ENCODE measurements at places on chromosomes 1 and 21.

GRCh38 chr1:201456499-201457309 is 12.3 kb downstream of the PHLDA3 start:
- DNase-seq = no peak

DNA sequence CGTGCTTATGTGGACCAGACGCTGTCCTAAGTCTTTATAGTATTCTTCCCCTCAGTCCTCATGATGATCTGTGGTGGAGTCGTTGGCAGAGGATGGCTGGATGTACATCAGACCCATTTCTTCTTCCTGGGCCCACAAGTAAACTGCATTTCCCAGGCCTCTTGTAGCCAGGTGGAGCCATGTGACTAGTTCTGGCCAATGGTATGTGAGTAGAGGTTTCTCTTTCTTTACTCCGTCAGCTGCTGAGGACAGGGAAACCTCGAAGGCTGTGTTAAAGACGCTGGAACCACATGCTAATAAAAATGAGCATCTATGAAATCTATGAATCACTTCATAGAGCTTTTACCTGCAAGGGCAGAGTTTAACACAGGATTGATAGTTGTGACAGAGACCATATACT is 18.7 kb upstream of the ZNF362 start:
- DNase-seq = no peak

GRCh38 chr1:29157269-29157601 is 24.5 kb downstream of the SRSF4 start:
- DNase-seq = no peak

- no peak for DNase-seq
Observed at GRCh38 chr1:54227091-54227602, 27.2 kb downstream of the MRPL37 start.

DNA sequence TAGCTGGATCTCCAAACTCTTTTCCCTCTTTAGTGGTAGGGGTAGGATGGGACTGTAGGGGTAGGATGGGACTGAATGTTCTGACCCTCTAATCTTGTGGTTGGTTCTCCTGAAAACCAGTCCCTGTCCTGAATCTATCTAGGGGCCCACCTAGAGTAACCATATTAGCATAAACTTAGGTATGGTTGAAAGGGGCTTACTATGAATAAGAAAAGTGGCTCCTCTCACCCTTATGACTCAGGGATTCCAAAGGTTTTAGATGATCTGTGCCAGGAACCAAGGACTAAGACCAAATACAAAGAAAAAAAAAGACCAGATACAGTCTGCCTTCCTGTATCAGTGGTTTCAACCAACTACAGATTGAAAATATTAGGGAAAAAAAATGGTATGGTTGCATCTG is 28.9 kb downstream of the RNF2 start:
- no peak for DNase-seq

DNA sequence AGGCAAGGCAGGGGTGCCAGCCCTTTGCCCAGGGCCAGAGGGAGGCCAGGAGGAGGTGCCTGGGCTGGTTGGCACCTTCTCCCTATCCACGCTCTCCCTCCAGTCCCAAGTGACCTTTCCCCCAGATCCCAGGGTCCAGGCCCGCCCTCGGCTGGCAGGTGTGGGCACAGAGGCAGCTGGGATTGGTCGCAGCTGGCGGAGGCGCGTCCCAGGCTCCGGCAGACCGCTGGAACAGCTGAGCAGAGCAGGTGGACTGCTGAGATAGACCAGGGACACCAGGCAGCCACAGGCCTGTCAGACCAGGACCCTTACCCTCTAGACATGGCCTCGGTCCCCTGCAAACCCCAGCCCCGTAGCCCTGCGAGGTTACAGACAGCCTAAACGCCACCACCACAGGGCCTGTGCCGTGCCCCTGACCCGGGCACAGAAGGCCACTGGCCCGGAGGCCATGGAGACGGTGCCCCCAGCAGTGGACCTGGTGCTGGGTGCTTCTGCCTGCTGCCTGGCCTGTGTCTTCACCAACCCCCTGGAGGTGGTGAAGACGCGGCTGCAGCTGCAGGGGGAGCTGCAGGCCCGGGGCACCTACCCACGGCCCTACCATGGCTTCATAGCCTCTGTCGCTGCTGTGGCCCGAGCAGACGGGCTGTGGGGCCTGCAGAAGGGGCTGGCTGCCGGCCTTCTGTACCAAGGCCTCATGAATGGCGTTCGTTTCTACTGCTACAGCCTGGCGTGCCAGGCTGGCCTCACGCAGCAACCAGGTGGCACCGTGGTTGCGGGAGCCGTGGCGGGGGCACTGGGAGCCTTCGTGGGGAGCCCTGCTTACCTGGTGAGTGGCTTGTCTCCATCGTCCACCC is at the start of gene SLC25A34:
Gene SLC25A34 (plus strand): TSS at position 221 of the 854 bp plus-strand sequence. CDS start 228 bp downstream, at position 449.
- DNase-seq = no peak

DNA sequence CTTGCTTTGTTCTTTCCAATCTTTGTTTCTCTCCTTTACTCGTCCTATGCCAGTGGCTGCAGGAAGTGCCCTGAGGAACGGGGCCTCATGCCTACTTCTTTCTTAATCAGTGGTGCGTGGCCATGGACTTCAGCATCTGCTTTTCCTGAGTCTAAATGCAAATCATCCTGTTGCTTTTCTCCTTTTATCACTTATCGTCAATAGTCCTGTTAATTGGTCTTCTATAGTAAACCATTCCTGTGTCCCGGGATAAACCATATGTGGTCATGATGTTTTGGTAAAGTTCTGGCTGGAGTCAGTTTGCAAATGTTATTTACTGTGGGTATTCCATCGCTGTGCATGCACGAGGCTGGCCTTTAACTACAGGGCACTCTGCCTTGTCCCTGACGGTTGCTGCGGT is 47.5 kb downstream of the AGPAT3 start:
- DNase-seq = no peak

GRCh38 chr21:41616031-41616591 is 108.2 kb upstream of the TMPRSS2 start:
- no peak for DNase-seq

GRCh38 chr1:193486671-193487229 is 300.3 kb upstream of the B3GALT2 start:
- no peak for DNase-seq

- no peak for DNase-seq
Observed at GRCh38 chr1:114700036-114700600, 4.8 kb upstream of the AMPD1 start.

DNA sequence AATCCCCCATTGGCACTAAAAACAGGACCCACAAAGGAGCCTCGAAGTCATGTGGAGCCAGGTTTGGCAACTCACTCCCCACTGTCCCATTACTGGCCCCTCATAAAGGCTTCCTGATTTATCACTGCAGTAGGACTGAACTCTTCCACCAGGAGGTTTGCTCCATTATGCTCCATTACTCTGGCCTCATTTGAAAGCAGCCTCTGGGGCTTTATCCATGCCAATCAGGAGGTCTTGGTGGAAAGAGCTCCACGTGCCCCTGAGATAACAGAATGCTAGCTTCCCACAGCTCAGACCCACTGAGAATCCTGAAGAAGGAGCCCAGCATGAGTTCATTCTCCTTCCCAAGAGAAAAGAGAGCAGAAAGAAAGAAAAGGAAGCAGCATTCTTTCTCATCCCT is 76.4 kb downstream of the HIVEP3 start:
- DNase-seq = no peak

DNA sequence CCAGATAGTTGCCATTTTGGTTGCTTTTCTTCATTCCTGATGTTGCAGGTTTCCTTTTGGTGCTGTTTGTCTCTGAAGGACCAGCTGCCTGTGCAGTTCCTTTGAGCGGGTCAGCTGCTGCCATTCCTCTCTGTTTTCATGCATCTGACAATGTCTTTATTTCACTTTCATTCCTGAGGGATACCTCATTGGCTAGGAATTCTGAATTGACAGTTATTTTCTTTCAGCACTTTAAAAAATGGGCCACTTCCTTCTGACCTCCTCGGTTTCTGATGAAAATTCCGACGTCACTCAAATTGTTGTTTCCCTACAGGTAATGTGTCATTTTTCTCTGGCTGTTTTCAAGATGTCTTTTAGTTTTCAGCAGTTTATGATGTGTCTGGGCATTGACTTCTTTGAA is 24.8 kb downstream of the CCSAP start:
- no peak for DNase-seq

GRCh38 chr21:16592381-16592780 is 862.6 kb downstream of the USP25 start:
- no peak for DNase-seq

GRCh38 chr1:243740255-243740999 is 109.6 kb downstream of the AKT3 start:
- no peak for DNase-seq

DNA sequence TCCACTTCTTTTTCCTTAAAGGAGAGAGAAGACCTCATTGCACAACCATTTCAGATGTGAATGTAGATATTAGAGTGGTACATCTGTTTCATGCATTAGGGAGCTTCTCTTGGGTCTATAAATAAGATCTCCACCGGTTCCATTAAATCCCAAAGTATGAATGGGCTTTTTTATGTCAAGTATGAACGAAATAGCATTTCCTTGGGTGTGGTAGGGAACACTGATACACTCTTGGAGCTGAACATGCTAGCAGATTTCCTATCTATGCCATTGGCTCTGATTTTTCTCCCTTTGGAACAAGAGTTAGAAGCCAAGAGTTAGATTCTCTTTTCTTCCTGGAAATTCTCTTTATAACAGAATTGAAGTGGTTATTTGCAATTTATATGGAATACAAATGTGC is 245.6 kb upstream of the ADAMTS5 start:
- DNase-seq = no peak

DNA sequence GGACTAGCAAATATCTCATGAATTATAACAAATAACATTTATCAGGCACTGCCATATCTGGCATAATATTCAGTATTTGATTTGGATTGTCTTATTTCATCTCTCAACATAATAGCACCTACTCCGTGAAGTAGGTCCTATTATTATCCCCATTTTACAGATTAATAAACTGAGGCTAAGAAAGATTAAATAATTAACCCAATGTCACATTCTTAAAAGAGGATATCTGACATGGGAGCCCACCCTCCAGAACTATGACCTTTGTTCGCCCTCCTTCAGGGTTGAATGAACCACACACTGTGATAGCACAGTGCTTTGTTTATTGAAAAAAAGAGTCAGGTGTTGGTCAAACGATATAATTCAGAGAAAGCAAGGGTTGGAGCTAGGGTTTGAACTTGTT is 19.4 kb upstream of the MAGI3 start:
- DNase-seq = no peak

DNA sequence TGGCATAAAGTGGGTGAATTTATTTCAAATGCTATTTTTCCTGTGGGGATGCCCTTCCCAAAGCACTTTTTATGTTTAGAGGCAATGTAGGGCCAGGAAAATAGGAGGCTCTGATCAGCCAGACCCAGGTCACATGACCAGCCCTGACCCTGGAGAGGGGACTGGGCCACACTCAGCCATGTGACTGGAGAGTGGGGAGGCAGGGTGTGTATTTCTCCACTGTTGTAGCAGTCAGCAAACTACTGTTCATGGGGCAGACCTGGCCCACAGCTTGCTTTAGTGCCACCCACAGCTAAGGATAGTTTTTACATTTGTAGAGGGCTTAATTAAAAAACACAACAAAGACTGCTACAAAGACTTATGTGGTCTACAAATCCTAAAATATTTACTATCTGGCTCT is 153.8 kb downstream of the ACTL8 start:
- no peak for DNase-seq

GRCh38 chr1:91799863-91800262 is 86.1 kb downstream of the TGFBR3 start:
- no peak for DNase-seq

DNA sequence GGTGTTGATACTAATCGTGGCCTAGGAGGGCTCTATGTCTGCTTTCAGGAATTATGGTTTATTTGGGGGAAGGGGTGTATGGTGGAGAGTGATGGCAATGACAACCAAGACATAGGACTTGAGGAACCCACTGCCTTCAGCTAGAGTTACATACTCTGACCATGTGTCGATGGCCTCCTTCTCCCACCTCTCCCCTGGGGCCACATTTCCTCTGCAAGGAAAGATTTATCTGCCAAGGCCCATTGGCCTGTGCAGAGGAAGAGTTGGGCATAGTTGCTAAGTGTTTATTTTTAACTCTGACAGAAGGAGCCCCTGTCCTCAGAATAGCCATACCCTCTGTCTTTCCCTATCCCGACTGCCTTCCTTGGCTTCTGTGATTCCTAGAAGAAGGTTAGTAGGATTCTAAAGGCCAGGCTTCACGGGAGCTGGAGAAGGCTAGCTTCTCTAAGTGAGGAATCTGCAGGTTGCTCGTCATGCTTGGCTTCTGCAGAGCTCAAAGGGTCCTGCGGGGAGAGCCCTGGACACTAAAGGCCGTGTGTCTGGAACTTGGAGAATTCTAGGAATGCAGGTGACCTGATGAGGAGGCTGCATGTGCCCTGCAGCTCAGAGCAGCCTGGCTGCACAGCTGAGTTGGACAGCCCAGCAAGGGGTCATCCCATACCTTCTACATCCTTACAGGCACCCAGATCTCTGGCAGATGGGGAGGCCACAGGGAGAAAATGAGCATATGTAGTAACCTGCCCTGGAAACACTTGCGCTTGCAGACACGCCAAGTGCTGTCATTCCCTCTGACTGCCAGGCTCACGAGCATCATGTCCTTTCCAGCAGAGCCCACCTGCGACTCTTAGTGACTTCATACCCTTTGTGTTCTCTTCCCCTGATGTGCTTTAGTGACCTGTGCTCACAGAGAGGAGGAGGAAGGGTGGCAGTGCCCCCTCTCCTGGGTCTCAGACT is 9.7 kb downstream of the MAPKAPK2 start:
- DNase-seq = no peak

GRCh38 chr1:48876330-48876785 is 99.7 kb upstream of the BEND5 start:
- DNase-seq = no peak

GRCh38 chr1:167819849-167820683 is 93.9 kb downstream of the ADCY10 start:
- no peak for DNase-seq

GRCh38 chr1:162444903-162445302 is 33.0 kb upstream of the SH2D1B start:
- DNase-seq = no peak

DNA sequence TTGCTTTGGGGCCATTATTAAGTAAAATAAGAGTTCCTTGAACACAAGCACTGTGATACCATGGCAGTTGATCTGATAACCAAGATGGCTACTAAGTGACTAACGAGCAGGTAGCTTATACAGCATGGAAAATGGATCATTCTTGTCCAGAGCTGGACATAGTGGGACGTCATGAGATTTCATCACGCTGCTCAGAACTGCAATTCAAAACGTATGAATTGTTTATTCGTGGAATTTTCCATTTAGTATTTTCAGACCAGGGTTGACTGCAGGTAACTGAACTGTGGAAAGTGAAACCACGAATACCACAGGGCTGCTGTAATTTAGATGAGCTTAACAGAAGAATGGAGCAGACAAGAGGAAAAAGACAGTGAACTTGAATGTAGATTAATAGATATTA is 38.9 kb downstream of the CCDC18 start:
- DNase-seq = no peak

GRCh38 chr21:21373969-21374368 is 375.8 kb downstream of the NCAM2 start:
- no peak for DNase-seq

- no peak for DNase-seq
Observed at GRCh38 chr1:99525331-99525730, 120.6 kb upstream of the PALMD start.

GRCh38 chr1:241800640-241801039 is 47.4 kb upstream of the EXO1 start:
- no peak for DNase-seq

Measured in stimulated activated CD8-positive, alpha-beta memory T cell treated with anti-CD3 and anti-CD28 coated beads, Interleukin-7, amount 100 ng/mL, for 1 hour (primary cell).